Natural killer cell treated with Interleukin-12 subunit alpha and Interleukin-12 subunit beta and Interleukin-15 and Interleukin-18, amount 100 ng/mL, for 72 hours (primary cell): ENCODE measurements at places on chromosomes 7 and 10. TPM values are rescaled to one million over a fixed set of nuclear protein-coding genes. Genes with fewer than 3 reads are reported as not detected.

Gene ANKRD2
- not detected for total RNA-seq

Gene NYAP1
- not detected for total RNA-seq

Gene DYNC1I1
- not detected for total RNA-seq

Gene TLL2
- total RNA-seq, result 2.8 TPM

Gene CHST3
- not detected for total RNA-seq

Gene CFAP70
- total RNA-seq, result 0.50 TPM

Gene SEMA3E
- not detected for total RNA-seq

Gene TFPI2
- total RNA-seq, result not detected

Gene SAMD8
- 23.5 TPM for total RNA-seq

Gene CABCOCO1
- not detected for total RNA-seq

Gene ST7
- total RNA-seq, result 9.8 TPM

Gene CD36
- not detected for total RNA-seq

Gene HMX3
- not detected for total RNA-seq

Gene ENTPD1
- total RNA-seq, result 56.4 TPM

Gene NOM1
- total RNA-seq, result 68.1 TPM

Gene CELF2
- total RNA-seq, result 208 TPM

Gene SLC26A5
- not detected for total RNA-seq

Gene ZNF273
- total RNA-seq, result 5.5 TPM

Gene CLCN1
- total RNA-seq, result not detected

Gene WIPF3
- total RNA-seq, result not detected

Gene TUBB8
- total RNA-seq, result not detected

Gene SPDYE1
- not detected for total RNA-seq

Gene PRKRIP1
- 26.7 TPM for total RNA-seq

Gene AS3MT
- not detected for total RNA-seq

Gene ZNF804B
- total RNA-seq, result not detected

Gene CAV2
- total RNA-seq, result not detected

Gene EBLN1
- total RNA-seq, result not detected

Gene SPAM1
- total RNA-seq, result not detected

Gene PRPS1L1
- not detected for total RNA-seq

Gene ZNF775
- total RNA-seq, result 5.1 TPM

Gene FBXL13
- total RNA-seq, result 0.43 TPM

Gene ZFYVE27
- total RNA-seq, result 34.9 TPM

Gene NODAL
- not detected for total RNA-seq

Gene PNLIP
- not detected for total RNA-seq

Gene NOS3
- total RNA-seq, result 8.0 TPM

Gene HKDC1
- total RNA-seq, result not detected

Gene NUTM2A
- 0.93 TPM for total RNA-seq

Gene CHCHD2
- total RNA-seq, result 616 TPM

Gene PNLIPRP1
- total RNA-seq, result not detected

Gene PTF1A
- not detected for total RNA-seq

Gene CLRN3
- not detected for total RNA-seq
